ENCODE measurements at places on chromosomes 4 and X.

DNA sequence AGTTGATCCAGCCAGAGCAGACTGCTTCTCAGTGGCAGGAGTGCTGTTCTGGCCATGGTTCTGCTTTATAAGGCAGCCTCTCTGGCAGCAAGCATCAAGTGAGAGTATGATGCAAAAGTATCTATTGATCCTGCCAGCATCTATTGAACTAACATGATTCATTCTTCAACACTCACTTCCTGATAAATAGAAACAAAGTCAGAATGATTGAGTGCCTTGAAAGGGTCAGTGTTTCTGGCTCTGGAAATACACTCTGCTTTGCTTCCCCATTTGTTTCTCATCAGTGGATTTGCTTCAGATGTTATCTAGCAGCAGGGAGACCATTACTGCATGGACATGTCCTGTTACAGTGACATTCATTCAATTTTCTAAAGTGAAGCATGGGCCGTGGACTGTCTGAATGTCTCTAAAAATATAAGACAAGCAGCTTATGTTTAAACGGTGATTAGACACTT lies 66.2 kb upstream of the FRAS1 start:
- no peak for DNase-seq

- no peak for DNase-seq
Observed at GRCh38 chr4:176358083-176358469, 38.3 kb downstream of the SPCS3 start.

DNA sequence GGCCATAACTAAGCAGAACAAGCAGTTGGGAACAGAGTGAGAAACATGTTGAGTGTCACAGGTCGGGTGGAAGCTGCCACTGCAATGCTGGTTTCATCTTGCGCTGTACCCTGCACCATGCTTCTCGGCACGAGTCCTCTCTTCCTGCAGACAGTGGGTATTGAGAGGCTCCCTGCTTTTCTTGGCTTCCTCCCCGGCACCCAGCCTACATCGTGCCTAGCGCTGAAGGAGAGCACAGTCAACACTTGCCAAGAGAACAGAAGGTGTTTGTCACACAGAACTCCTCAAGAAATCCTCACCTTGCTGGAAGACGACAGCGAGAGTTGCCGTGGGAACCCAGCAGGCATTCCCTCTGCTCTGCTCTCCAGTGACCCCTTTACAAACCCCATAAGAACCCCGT lies 53.6 kb downstream of the EVC2 start:
- no peak for DNase-seq

DNA sequence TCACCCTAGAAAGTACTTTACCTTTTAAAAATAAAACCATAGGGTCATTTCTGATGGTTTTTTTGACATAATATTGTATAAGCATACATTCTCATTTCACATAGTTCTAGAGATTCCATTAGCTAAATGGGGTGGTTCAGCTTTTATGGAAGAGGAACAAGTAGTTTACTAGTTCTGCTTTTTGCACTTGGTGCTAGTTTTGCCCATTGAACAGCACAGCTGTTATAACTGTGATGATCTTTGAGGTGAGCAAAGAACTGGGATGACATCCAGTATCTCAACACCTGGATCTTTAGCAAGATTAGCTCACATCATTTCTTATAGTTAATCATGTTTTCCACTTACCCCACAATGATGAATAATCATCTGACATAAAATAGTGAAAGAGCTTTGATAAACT lies 40.9 kb downstream of the MOB1B start:
- peak; percentile 41 for DNase-seq

DNA sequence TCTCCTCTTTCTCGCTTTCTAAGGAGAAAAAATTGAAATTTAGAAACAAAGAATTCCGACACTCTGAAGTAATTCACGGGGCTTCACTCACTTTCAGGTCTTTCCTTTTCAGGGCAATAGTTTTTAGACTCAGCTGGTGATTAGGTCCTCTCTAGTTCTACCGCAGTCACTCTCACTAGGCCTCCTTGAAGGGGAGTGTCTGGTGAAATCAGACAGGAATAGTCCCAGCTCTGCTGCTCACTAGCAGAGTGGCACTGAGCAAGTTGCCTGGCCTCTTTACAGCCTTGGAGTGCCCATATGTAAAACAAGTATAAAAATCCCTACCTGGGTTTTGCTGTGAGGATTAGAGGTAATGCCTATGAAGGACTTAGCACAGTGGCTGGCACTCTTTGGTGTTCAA lies 64.1 kb downstream of the NEUROG2 start:
- no peak for DNase-seq

- no peak for DNase-seq
Observed at GRCh38 chrX:2134782-2135181, 366.0 kb downstream of the DHRSX start.

DNA sequence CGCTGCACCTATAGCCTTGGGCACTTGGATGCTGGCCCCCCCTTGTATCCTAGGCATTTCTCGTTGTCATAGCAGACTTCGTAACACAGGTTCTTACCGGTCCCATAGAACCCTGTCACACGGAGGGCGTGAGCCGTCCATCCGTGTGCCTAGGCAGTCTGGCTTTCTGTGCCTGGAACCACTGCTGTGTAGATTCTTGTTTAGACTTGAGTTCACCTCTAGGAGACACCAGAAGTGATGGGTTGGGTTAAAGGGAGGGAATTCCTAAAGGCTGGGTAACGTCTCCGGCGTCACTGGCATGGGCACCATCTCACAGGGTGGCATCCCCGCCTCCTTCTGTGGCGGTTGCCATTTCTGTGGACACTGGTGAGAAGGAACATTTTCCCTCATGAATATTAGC lies 13.5 kb upstream of the NKX1-1 start:
- no peak for DNase-seq

- DNase-seq, result no peak
Observed at GRCh38 chrX:16103625-16104024, 19.7 kb upstream of the GRPR start.

GRCh38 chrX:86028681-86029080 lies 18.7 kb downstream of the CHM start:
- no peak for DNase-seq

DNA sequence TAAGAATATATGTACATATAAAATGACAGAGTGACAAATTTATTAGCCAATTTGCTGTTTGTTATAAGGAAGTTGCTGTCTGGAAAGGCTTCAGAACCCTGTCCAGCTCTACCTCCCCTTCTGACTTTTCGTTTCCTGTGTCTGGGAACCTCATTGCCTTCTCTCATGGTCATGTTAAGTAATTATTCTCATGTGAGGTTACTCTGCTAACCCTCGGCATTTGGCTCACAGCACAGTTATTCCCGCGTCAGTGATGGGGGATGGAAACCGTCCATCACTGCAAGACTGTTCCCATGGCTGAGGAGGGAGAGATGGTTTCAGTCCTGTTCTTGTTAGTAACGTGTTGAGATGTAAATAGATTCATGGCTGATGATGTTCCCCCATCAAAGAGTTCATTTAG lies 11.9 kb downstream of the EDNRA start:
- DNase-seq, result no peak

GRCh38 chrX:4547213-4547836 lies 833.9 kb upstream of the PRKX start:
- DNase-seq, result peak; percentile 46

DNA sequence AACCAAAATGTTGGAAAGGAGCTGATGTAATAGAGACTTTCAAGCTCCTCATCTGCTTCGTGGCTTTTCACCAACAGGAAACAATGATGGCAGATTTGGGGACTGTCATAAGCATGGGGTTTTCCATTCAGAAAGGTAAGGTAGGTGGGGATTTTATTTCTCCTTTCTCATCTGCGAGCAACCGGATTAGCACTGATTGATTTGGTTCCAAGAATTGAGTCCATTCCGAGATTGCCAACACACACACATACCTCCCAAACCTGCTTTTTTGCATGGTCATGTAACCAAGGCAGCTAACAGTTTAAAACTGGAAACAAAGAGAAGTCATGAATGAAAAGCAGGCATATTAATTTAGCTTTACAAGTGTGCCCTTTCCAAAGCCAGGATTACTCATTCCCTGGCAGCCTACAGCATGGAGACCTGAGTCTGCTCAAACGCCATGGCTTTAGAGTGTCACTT lies 63.0 kb upstream of the LNX1 start:
- no peak for DNase-seq

DNA sequence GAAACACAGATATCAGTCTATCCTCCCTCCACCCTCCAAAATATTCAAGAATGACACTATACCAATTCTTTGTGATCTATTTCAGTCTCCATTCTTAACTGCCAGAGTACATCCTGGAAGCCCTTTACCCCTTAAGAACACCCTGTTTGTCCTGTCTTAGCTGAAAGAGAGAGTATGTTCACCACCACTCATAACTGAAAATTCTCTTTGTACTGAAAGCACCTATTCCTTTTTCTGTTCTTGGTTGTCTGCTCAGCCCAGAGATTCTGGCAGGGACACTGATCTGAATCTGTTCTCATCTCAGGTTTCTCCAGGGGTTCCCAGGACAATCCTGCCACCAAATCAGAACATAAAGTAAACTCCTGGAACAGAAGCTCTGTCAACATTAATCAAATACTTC lies 25.4 kb upstream of the EREG start:
- no peak for DNase-seq

DNA sequence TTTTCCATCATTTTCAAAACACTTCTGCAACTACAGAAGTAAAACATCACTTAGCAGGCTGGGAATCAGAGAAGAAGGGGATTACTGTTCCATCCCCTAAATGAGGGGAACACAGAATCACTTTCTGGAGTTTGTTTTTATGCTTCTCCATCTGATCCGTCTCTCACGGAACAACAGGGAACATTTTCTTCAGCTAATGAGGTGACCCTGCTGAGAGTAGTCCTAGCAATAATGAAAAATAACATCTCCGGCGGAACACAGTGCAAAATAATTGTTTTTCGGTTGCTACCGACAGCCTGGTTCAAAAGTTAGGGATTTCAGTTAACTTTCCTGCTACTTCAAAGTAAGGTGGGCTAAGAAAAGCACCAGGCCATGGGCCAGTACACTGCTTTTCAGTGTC lies 322.9 kb downstream of the UNC5C start:
- no peak for DNase-seq

DNA sequence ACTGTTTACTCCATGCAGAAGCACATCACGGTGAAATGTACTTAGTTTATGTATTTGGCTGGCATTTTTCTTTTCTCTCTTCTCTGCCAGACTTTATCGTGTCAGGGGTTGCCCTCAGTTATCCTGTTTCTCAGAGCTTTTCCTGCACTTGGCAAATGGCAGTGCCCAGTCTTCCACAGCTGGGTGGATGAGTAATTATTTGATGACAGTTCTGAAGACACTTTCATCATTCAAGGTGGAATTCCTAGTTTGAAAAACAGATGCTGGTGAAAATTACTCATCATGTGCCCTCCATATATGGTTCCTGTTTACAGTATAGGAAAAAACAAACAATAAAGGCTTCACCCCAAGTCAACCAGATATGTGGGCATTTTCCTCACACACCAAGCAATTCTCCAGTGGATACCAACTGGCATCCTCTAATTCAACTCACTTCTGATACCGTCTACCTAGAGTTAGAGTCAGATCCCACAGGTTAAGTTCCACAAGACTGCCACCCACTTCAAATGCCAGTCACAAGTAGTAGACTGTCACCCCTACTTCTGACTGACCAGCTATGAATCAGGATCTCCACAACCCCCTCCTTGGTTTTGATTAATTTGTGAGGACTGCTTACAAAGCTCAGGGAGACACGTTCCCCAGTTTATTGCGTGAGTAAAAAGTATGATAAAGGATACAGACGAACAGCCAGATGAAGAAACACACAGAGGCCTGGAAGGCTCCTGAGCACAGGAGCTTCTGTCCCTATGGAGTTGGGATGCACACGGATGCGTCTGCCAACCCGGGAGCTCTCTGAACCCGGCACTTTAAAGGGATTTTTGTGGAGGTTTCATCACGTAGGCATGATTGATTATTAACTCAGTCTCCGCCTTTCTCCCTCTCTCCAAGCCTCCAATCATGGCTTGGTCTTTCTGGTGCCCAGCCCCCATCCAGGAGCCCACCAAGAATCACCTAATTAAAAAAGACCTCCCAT lies 72.9 kb downstream of the CLDN34 start:
- peak; percentile 22 for DNase-seq

GRCh38 chr4:168766604-168767316 lies 243.3 kb downstream of the CBR4 start:
- DNase-seq, result no peak

DNA sequence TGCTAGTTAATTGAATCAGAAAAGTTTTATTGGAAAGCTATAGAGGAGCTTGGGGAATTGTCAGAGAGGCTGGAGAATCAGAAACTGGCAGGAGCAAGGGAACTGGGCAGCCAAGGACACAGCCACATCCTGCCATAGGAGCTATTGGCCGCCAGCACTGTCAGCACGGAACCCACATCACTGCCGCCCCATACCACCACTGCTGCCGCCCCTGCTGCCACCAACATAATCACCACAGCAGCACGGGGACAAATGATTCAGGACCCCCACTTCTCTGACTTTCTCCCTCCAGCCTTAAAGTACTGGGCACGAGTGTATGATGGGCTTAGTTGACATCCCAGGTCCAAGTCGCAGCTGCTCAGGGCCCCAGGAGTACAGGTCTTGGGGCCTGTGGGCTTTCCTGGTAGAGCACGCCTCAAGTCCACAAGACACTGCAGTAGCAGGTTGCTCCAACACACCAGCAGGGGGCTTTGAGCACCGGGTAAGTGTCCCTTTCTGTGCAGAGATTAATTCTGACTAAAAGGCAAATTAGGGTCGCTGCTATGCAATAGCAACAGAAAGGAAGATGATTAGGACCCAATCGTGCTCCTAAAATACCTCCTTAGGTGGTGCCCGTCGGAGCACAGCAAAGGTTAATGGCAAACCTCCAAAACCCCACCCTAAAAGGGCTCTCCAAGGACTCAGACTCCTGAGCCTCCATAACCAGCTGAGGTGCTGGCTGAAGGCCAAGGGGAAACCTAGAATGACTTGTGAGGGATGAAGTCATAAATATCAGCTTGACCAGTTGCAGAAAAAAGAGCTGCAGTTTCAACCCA lies 6.9 kb downstream of the PJA1 start:
- DNase-seq, result peak; percentile 76

- DNase-seq, result no peak
Observed at GRCh38 chr4:109755656-109756055, 25.8 kb upstream of the PLA2G12A start.

DNA sequence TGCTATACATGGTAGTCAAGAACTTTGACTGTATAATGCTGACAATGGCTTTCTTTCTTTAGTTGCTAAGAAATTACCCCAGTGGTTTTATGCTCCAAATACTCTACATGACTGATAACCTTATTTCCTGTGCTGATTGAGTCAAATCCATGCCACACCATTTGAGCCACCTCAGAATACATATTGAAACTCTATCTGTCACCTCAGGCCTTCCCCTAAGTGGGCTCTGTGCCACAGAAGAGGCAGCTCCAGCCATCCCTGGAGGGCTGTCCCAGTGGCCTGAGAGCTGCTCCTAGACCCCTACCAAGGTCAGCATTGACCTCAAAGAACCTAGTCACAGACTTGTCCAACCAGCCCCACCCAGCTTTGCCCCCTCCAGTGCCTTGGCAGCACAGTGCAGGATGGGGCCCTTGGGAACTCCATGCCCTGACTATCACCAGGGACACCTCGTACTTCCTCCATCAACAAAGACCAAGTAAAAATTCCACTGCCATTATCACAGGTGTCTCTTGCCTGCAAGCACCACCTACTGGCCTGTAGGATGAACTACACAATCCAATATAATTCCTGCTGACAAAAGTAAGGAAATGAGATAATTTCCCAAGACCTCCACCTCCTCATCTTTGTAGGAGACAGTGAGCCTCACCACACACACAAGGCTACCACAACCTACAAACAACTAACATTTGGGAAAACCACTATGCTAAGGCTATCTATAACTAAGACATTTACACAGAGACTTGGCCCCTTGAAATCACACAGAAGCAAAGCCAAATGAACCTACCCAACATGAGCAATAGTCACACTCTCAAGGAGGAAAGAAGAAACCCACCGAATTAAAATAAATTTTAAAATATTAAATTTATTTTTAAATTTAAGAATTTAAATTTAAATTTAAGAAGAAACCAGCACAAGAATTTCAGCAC lies 239.9 kb downstream of the NKX6-1 start:
- peak; percentile 36 for DNase-seq
